Stimulated activated CD8-positive, alpha-beta memory T cell treated with anti-CD3 and anti-CD28 coated beads, Interleukin-7, amount 100 ng/mL, for 1 hour (primary cell): ENCODE measurements at places on chromosomes 6 and 20.

DNA sequence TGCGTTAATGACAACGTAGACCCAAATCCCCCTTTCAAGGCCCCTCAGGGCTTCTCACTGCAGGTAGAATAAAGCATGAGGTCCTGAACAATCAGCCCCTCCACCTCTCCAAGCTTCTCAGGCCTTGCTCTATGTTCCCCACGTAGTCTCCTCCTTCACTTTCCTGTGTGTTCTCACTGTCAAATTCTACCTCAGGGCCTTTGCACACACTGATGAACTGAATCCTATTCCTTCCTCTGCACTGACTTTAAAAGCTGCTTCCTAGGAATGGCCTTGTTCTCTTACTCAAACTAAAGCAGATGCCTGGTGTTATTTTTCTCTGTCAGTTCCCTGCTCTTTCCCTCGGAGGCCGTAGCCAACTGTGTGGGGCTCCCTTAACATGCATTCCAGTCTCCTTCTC is 66.8 kb upstream of the EDN1 start:
- no peak for DNase-seq

- DNase-seq, result no peak
Observed at GRCh38 chr6:170193326-170193821, 97.5 kb downstream of the DLL1 start.

- DNase-seq, result no peak
Observed at GRCh38 chr6:34919651-34920050, 30.6 kb downstream of the ANKS1A start.

GRCh38 chr20:37736132-37736531 is 42.3 kb downstream of the CTNNBL1 start:
- DNase-seq, result no peak

DNA sequence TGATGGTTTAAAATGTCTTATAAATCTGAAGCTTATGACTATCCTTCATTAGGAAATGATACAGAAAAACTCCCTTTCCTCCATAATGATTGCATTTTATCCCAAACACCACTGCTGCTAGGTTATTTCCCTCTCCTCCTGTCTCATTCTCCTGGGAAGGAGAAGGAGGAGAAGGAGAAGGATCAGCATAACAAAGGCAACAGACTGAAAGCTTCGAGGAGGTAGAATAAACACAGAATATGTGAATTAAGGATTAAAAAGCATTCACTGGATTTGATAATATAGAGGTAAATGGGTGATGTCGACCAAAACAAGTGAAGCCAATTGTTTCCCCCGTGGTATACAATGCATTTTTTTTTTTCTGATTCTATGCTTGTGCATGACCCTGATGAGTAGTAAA is 82.0 kb downstream of the WASF1 start:
- no peak for DNase-seq

GRCh38 chr20:52779125-52779524 is 193.0 kb upstream of the TSHZ2 start:
- no peak for DNase-seq

- DNase-seq, result no peak
Observed at GRCh38 chr20:50367104-50367674, 143.0 kb upstream of the PTPN1 start.

DNA sequence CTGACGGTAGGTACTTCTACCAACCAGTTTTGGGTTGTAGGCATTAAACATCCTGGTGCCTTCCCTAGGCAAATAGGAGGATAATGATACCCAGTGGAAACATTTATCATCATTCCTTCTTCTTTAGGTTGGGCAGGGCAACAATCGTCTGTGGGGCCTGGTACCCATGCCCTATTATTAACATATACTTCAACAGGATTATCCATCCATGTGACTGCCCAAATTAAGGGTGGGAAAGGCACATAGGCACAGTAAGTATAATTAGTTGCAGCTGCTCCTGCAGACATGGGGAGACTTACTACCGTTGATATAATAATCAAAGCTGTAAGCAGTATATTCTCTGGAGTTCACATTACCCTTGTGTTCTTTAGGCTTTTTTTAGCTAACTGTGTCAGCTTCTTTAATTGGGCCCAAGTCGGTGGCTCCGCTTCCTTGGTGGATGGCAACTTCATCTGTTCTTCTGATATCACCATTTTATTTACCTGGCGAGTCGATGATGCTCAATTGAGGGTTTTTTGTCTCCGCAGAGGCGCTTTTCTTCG is 16.8 kb downstream of the RPL7L1 start:
- DNase-seq, result no peak

GRCh38 chr6:53476964-53477363 is 67.9 kb downstream of the GCLC start:
- no peak for DNase-seq

DNA sequence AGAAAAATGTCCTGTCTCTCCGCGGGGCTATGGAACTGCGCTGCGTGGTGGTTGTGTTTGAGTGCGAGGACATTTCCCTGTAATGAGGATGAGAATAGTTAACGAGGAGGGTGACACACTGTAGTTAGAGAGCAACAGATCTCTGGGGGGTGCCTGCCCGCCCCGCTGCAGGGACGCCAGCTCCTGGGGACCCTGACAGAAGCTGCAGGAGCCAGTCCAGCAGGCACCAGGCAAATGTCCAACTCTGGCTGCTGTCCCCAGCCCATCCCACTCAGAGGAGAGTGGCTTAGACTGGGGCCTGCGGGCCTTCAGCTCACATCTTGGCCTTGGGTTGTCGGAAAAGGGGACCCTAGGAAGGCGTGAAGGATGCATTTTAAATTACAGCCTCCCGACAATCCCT is 92.9 kb upstream of the FOXP4 start:
- DNase-seq, result no peak

DNA sequence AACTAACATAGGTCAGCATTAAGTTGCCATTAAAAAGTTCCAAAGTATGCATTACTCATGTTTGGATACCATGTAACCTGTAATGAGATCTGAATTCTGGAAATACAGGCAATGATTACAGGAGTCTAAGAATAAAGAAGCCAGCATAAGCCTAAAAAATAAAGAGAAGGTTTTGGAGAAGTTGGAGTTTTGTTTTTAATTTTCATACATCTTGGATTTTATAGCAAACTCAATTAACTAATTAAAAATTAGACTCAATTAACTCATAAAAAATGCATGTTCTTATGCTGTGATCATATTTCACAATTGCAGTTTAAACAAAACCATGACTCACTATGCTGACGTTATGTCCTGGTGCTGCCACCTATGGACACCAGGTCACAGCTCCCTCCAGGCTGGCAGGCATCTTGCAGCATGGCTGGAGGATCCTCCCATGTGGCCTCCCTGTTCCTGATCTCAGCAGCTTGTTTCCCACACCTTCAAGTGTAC is 648.8 kb upstream of the AGPAT4 start:
- DNase-seq, result no peak

GRCh38 chr20:1326031-1326930 is 2.7 kb downstream of the SDCBP2 start:
- DNase-seq, result no peak

GRCh38 chr6:74087899-74088298 is 391.9 kb downstream of the CD109 start:
- DNase-seq, result no peak

DNA sequence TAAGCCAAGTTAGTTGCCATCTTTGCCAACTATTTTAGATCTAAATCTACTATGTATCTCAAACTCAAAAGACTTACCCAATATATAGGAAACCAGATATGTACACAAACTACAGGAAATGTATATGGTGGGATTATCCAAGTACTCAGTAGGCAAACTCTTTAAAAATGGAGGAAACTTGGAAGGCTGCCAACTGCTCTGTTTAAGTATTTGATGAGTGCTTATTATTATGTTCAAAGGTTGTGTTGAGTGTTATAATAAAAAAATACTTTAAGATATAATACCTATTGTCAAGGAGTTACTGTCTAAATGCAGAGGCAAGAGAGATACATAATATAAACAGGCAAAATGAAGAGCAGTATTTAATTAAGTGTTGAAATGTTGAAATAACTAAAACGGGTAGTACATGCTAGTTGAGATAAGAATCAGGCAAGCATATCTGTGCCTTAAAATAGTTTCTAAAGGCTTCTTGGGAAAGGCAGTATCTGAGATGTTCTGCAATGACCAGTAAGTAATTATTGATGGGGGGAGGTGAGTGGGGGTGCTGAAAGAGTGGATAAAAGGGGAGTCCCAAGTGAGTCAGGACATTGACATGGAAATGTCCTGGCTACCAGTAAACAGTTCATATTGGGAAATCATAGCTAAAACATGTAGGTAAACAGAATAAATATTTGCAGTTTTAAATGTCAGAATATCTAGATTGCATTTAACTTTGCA is 6.5 kb upstream of the DST start:
- no peak for DNase-seq

DNA sequence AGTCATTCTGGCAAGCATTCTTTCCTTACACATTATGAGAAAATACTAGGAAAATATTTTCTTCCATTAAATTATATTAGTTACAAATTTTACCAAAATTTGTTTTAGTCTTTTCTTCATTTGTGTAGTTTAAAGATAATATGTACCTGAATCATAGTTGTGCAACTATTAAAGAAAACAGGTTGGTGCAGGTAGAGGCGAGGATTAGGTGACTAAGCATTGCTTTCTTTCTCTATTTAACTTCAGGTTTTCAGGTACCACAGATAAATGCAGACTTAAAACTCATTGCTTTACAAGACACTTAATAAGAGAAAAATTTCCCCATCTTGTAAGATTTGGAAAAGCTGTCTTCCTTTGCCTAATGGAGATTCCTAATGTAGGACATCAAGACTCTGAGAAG is 1175.5 kb upstream of the ADGRB3 start:
- DNase-seq, result no peak

- DNase-seq, result no peak
Observed at GRCh38 chr6:12314751-12315150, 24.6 kb downstream of the EDN1 start.

DNA sequence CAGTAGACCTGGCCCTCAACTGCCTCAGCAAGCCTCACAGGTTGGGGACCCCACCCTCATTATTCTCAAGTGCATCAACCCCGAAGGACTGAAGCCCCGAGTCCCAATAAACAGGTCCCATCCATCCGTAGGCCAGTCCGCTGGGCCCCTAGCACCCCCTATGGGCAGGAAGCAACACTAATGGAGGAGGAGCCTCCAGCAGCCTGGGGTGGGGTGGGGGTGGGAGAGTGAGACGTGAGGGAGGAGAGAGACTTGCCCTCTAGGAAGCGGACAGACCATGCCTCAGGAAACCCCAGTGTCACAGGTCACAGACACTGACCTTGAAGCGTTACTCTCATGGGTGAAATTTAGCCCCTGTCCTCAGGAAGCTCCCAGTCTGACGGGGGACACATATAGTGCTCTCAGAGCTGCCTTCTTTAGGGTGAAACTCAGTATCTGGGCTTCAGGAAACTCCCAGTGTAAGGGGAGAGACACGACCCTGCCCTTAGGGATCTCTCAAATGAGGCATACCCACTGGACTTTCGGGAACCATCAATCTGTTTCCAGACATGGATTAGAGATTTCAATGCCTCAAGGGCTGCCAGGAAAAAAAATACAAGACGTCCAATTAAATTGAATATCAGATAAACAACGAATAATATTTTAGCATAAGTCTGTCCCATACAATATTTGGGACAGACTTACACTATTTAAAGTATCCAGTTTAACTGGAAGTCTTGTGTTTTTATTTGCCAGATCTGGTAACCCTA is 125.8 kb downstream of the MRPL14 start:
- no peak for DNase-seq
